Uterine smooth muscle cell (primary cell): ENCODE measurements at places on chromosomes 5 and 9. TPM values are rescaled to one million over a fixed set of nuclear protein-coding genes. Genes with fewer than 3 reads are reported as not detected.

The C9 gene
- total RNA-seq = 0.55 and 1.1 TPM in 2 replicates

The MCIDAS gene
- not detected in 2 replicates for total RNA-seq

The FSD1L gene
- 9.9 and 12.6 TPM in 2 replicates for total RNA-seq

The PAPPA gene
- 8.1 and 23.5 TPM in 2 replicates for total RNA-seq

The IL3 gene
- not detected in 2 replicates for total RNA-seq

The EGR1 gene
- total RNA-seq = 3.6 and 6.2 TPM in 2 replicates

The ACOT12 gene
- 0.37 and 0.89 TPM in 2 replicates for total RNA-seq

The STPG3 gene
- total RNA-seq = not detected in 2 replicates

The RASGEF1C gene
- total RNA-seq = 0.11 TPM in 1 of 2 replicates, not detected in the other

The LCN9 gene
- total RNA-seq = not detected in 2 replicates

The SMIM33 gene
- total RNA-seq = not detected in 2 replicates

The SPATA31D4 gene
- under 0.01 TPM in 1 of 2 replicates, not detected in the other for total RNA-seq

The AK8 gene
- total RNA-seq = 0.11 and 0.75 TPM in 2 replicates

The FRMD3 gene
- total RNA-seq = 0.87 and 1.4 TPM in 2 replicates

The IL13 gene
- total RNA-seq = not detected in 2 replicates

The ANKRD18A gene
- total RNA-seq = not detected in 2 replicates

The FAM153A gene
- total RNA-seq = 0.62 TPM in 1 of 2 replicates, not detected in the other

The PCDHA2 gene
- under 0.01 and 0.11 TPM in 2 replicates for total RNA-seq

The PTGES gene
- 2.4 and 4.1 TPM in 2 replicates for total RNA-seq

The TMEM252 gene
- 0.12 TPM in 1 of 2 replicates, not detected in the other for total RNA-seq

The ZFP2 gene
- total RNA-seq = 0.22 and 1.4 TPM in 2 replicates

The SLC34A1 gene
- total RNA-seq = not detected in 2 replicates
